ENCODE measurements at places on chromosomes 13 and 19.

- no peak for DNase-seq
Observed at GRCh38 chr13:87087741-87088140, 583.4 kb upstream of the SLITRK5 start.

- no peak for DNase-seq
Observed at GRCh38 chr19:6233827-6234511, 45.8 kb downstream of the MLLT1 start.

GRCh38 chr13:24748061-24748400 is 15.9 kb upstream of the RNF17 start:
- DNase-seq = no peak

GRCh38 chr13:111267784-111268183 is 52.7 kb upstream of the TEX29 start:
- DNase-seq = no peak

DNA sequence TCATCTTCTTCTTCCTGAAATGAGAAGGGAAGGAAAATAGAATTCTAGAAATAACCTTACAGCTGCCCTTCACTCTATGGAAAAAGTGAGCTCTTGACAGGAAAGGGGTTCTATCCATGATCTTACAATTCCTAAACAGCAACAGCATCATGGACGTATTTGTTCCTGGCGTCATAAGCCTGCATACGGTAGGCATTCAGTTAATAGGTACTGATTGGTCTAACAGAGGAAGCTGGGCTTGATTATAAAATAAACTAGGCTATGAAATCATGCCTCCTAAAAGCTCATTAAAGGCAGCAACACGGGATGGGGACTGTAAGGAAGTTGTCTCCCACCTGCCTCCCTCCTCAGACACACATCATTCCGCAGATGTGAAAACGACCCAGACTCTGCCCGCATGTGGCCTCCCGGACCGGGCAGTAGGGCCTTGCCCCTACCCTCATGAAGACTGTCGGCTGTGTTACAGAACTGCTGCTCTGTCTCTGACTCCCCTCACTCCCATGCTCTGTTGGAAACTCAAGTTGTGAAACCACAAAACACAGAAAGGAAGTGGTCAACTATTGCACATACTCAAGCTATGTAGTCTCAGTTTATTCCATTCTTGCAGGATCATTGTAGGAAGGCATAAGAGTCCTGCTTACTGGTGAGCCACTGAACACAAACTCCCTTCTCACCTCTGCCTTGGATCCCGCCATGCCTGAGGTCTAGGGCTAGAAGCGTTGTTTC is 129.8 kb downstream of the DLEU7 start:
- no peak for DNase-seq

- DNase-seq = no peak
Observed at GRCh38 chr19:49749771-49750170, 13.3 kb downstream of the TSKS start.

GRCh38 chr19:12034198-12034597 is 1.3 kb downstream of the ZNF433 start:
- DNase-seq = no peak

GRCh38 chr19:39083599-39083982 is 577 bp upstream of the ACP7 start:
- DNase-seq = no peak

DNA sequence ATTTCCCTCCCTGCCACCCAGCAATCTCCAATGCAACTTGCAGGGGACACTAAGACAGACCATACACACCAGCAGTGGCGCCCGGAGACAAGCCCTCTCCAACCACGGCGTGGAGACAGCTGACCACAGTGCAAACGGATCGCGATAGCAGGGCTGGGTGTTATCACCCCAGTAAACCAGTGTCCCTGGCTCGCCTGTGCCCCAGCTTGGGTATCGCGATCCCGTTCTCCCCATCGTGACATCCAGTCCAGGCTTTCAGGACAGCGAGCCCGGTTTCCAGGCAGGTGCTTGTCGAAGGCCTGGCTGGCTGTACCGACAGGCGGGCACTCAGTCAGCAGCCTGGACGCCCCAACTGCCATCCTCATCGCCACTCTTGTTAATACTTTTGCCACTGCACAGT is 20.7 kb upstream of the NANOS2 start:
- no peak for DNase-seq

GRCh38 chr13:80533175-80533574 is 192.2 kb upstream of the SPRY2 start:
- DNase-seq = no peak

- DNase-seq = no peak
Observed at GRCh38 chr19:48802623-48803022, 8.2 kb downstream of the BCAT2 start.

GRCh38 chr13:41563984-41564365 is 106.6 kb downstream of the RGCC start:
- DNase-seq = no peak

DNA sequence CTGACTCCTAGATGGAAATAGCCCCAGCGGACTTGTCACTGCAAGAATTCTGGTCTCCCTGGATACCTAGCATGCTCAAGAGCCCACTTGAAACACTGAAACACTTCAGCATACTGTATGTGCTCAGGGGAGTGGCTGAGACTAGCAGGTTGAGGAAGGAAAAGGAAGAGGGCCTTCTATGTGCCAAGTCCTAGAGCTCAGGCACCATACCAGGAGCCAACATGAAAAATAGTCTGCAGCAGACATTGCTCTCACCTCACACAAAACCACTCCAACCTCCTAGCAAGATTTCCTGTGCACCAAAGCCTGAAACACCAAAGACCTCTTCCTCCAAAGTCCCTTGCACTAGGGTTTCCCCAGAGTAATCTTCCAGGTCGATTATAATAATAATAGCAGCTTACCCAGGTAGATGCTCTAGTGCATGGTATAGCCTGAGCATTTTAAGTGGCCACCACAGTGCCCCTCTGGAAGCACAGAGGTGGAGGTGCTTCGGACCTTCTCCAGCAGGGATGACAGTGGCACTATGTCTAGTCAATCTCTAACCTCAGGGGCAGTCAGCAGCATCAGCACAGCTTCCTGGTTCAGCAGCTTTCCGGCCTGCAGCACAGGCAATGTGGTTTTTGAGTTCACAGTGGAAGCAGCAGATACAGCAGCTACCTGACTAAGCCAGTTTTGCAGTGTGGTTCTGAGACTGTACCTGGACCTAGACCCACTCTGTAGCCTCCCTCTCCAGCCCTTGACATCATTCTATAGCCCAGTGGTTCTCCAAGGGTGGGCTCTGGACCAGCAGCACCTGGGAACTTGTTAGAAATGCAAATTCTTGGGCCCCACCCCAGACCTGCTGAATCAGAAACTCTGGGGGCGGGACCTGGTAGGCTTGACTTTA is 45.6 kb upstream of the UBE2L5 start:
- no peak for DNase-seq

DNA sequence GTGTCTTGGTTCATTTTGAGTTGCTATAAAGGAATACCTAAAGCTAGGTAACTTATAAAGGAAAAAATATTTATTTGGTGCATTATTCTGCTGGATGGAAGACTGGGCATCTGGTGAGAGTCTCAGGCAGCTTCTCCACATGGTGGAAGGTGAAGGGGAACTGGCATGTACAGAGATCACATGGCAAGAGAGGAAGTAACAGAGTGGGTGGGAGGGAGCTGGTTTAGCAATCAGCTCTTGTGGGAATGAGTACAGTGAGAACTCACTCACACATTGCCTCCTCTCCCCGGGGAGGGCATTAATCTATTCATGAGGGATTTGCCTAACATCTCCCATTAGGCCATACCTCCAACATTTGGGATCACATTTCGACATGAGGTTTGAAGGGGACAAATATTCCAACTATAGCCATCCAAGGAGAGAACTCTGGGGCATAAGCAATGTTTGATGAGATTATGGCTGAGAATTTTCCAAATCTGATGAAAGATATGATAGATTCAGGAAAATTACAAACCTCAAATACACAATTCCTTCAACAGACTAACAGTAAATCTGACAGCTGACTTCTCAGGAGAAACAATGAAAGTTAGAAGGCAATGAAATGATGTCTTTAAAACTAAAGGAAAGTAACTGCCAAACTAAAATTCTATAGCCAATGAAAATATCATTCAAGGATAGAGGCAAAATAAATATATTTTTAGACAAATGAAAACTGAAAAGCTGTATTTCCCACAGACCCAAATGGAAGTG is 52.5 kb downstream of the MTUS2 start:
- DNase-seq = no peak

DNA sequence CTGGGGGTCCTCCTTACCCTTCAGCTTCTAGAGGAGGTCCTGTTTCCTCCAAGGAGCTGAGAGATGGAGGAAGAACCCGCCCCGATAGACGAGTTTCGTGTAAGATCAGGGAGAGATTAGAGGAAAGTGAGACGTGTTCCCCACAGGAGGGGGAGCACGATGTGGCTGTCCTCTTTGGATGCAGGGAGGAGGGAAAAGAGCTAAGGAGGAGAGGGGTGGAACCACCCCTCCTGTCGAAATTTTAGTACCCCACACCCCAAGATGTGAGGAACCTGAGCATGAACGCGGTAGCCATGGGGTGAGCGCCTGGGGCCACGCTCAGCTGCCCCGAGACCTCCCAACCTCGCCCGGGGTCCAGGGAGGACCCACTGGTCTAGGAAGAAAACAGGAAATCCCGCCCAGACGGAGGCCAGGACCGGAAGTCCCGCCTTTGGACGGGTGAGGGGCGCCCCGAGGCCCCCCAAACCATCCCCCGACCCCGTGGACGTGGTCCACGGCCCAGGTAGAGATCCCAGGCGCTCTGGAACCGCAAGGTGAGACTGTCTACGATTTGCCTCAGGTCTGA is 1.2 kb downstream of the AKT1S1 start:
- peak; percentile 8 for DNase-seq

GRCh38 chr19:54325194-54325621 is 12.2 kb upstream of the LILRA5 start:
- no peak for DNase-seq

GRCh38 chr19:7701654-7702457 is at the start of gene FCER2:
Gene FCER2, minus strand, starts transcription at chr19:7702131. Its CDS starts 2,371 bp downstream, at chr19:7699760.
- no peak for DNase-seq

- no peak for DNase-seq
Observed at GRCh38 chr13:43730642-43731041, 56.1 kb downstream of the ENOX1 start.

DNA sequence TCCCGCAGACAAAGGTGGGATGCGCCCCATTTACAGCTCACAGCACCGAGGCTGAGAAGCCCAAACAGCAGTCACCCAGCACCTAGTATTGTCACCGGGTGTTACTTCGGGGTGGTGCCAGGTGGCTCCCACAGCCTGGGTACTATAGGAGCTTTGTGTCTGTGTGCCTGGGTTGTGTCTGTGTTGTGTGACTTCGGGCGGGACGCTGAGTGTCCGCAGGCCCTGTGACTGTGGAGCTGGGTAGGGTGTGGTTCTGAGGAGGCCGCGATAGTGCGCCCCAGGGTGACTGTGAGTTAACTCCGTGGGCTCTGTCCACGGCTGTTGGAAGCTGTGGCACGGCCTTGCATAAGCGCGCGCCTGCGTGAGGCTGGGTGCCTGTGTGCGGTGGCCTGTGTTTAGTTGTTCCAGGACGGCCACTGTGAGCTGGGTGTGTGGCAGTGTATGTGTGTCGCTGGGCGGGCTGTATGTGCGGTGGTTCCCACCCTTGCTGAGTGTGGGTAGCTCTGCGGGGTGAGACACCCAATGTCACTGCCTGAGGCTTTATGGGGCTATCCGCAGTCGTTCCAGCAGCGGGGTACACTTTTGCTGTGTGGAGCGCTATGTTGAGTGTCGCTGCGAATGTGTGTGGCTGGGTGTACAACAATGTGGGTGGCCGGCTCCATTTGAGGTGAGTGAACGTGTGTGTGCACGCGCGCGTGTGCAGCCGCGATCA is 559 bp upstream of the SSBP4 start:
- DNase-seq = no peak

DNA sequence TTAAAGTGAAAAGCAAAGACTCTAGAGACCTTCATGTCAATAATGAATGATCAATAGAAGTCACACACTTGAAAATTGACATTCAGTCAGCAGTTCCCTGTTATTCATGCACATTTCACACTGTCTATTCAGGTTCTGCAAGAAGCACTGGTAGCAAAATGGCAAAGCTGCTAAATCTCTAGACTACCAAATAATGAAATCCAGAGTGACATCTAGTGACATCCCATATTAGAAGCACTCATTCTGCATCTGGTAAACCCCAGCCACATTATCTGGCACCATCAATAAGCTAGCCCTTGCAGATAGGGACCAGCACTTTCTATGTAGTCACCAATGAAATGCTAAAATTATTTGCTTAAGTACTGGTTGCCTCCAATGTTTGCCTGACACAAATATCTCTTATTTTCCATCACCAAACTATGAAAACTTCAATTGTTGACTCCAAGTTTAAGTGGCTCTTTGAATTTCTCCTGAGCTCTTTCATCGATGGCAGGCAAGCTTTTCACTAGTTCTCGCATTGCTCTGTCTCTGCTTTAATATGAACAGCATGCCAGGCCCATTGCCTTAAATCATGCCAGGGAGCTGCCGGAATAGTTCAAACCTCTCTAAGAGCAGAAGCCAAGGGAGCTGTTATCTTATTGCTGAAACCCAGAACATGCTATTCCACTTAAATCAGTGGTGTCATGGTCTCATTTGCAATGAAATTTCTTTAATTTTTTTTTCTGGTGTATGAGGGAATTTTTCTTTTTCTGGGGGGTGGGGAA is 409.9 kb downstream of the MZT1 start:
- no peak for DNase-seq

GRCh38 chr13:110422913-110423688 is 116.0 kb downstream of the COL4A2 start:
- no peak for DNase-seq

DNA sequence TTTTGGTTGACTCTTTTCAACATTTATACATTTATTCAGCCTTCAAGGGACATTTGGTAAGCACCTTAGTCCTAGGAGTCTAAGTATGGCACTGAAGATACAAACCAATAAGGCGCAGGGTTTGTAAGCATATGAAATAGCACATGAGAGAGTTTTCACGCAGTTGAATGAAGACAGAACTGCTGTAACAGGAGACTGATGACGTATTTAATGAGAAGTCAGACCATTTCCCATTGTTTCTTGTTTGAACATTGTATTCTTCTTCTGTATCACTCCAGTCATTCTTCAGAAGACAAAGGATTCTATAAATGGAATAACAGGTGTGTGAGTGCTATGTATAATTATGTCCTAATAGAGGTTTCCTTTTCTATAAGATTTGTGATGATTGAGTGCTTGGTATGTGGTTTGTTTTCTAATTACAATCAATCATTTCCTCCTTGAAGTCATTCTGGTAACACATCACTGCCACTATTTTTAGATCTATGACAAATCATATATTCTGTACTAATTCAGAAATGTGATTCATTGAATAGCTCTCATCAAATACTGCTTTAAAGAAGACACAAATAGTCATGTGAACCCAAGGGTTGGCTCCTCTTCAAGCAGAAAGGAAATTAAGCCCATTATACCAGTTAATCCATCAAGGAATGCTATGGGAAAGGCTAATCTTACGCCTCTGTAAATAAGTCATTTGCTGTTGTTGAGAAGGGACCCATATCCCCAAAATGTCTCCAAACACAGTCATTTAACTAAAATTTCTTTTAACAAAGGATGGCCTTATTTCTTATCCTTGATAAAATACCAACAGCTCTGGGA is 222.8 kb upstream of the NBEA start:
- DNase-seq = no peak

Measured in NCI-H446 treated with DMSO at 0.1 percent for 48 hours (cell line).